Esophagus squamous epithelium (tissue), 5 donors: ENCODE measurements at places on chromosomes 6 and 20.

- DNase-seq = no peak
These were observed 143.9 kb downstream of the BCAS1 start for GRCh38 chr20:53926428-53927028.

DNA sequence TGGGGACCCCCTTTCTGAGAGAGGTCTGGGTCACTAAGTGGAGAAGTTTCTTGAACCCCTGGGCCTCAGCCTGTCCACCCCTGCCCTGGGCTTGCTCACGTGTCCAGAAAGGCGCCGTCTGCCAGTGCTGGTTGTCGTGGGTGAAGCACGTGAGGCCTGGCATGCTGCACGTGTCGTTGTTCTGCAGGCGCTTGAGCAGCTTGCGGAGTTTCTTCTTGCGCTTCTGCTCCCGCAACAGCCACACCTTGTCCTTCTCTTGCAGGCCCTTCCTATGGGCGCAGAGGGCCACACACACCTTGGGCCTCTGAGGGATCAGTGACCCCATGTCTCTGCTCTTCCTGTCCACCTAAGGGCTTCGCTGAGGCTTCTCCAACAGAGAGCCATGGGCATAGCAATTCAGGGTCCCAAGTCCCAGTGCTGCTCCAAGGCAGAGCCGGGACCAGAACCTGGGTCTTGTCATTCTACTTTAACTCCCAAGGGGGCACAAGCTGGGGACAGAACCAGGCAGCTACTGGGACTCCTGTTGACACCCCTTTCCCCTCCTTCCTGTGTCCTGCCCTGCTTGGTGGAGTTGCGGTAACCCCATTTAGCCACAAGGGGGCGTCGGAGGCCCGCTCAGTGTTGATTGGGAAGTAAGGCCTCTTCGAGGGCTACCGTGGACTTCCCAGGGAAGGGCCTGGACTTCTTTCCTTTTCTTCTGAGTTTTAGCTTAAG, 121.8 kb downstream of the SULF2 start:
- DNase-seq = no peak

DNA sequence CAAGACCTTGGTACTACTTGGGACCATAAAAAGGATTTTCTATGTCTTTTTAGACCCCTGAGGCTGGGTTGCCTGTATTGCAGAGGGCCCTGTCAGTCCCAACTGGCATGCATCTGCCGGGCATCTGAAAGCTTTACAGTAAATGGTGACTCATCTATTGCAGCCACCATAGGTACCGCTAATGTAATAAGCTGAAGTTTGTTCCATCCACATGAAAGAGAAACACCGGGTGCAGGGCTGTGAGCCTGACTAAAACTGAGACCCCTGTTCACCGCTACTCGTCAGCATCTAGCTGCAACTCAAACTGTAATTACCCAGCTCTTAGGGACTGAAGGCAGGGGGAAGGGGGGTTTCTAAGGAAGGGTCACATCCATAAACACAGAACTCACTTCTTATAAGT, 49.5 kb downstream of the TRERF1 start:
- no peak for DNase-seq

- DNase-seq = no peak
These were observed 28.4 kb downstream of the BCAS1 start for GRCh38 chr20:54042021-54042420.
